Adrenal gland (tissue), 19 donors: ENCODE measurements at places on chromosomes 3 and 15. TPM values are rescaled to one million over a fixed set of nuclear protein-coding genes. Genes with fewer than 3 reads are reported as not detected.

DNA sequence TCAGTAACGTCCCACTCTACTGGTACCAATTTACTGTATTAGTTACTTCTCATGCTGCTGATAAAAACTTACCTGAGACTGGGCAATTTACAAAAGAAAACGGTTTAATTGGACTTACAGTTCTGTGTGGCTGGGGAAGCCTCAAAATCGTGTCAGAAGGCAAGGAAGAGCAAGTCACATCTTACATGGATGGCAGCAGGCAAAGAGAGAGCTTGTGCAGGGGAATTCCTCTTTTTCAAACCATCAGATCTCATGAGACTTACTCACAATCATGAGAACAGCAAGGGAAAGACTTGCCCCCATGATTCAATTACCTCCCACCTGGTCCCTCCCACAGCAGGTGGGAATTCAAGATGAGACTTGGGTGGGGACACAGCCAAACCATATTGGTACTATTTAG is 908.2 kb upstream of the NR2F2 start:
- H3K36me3 ChIP-seq, result no peaks in the 10 kb centered on the region
- no peaks in the 10 kb centered on the region for H3K4me1 ChIP-seq
- no peak for DNase-seq
- no peak overlapping the region for H3K27ac ChIP-seq
- no peaks in the 10 kb centered on the region for H3K27me3 ChIP-seq

GRCh38 chr3:49554633-49555265 is 472 bp downstream of the BSN start:
- H3K36me3 ChIP-seq, result no peaks in the 10 kb centered on the region
- H3K4me1 ChIP-seq, result peaks cover 11% of the 10 kb centered on the region
- H3K27me3 ChIP-seq, result no peaks in the 10 kb centered on the region
- DNase-seq, result peak; percentile 69

- peak; percentile 47 for DNase-seq
- no peaks in the 10 kb centered on the region for H3K27me3 ChIP-seq
- H3K36me3 ChIP-seq, result no peaks in the 10 kb centered on the region
- peak overlapping the region; percentile 98 for H3K27ac ChIP-seq
- peaks cover 33% of the 10 kb centered on the region for H3K4me1 ChIP-seq
Measured at GRCh38 chr3:122415104-122415744, 638 bp downstream of the WDR5B start.

DNA sequence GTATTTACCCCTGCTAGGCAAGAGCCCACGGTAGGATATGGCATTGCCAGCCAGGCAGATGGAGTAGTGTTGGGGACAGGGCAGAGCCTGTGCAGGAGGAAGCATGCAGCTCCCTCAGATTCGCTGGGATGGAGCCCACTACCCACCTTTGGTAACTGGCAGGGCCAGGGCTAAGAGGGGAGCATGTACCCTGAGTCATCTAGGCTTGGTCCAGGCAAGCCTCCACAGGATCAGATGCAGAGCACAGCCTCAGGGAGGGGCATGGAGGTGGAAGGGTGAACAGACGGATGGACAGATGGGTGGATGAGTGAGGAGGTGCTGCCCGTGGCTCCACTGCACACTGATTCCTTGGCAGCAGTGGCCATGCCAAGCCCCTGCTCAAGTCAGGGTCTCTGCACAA is 33.0 kb downstream of the IL20RB start:
- H3K4me3 ChIP-seq, result no peak overlapping the region
- DNase-seq, result no peak
- H3K27ac ChIP-seq, result no peak overlapping the region
- H3K36me3 ChIP-seq, result no peaks in the 10 kb centered on the region

DNA sequence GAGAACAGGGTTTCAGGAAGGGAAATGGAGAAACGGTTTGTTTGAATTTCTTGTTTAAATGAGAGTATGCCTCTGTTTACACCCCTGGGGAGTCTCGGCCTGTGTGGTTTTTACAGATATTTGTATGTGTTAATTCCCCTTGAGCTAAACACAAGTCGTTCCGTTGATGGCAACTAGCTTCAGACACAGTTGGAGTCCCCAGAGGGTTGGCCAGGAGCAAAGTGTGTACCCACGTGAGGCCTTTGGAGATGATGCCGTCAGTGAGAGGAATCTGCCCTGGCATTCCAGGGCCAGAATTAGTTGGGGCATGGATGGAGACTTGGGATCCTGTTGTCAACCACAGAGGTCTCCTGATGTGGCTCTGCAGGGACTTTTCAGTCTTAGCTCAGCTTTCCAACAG is 44.0 kb downstream of the CEMIP start:
- H3K4me3 ChIP-seq, result no peak overlapping the region
- H3K27me3 ChIP-seq, result no peaks in the 10 kb centered on the region
- H3K36me3 ChIP-seq, result no peaks in the 10 kb centered on the region
- H3K27ac ChIP-seq, result no peak overlapping the region

GRCh38 chr3:28597452-28597851 is 248.8 kb upstream of the AZI2 start:
- no peak overlapping the region for H3K27ac ChIP-seq
- no peaks in the 10 kb centered on the region for H3K27me3 ChIP-seq
- H3K4me3 ChIP-seq, result no peak overlapping the region
- no peaks in the 10 kb centered on the region for H3K36me3 ChIP-seq

DNA sequence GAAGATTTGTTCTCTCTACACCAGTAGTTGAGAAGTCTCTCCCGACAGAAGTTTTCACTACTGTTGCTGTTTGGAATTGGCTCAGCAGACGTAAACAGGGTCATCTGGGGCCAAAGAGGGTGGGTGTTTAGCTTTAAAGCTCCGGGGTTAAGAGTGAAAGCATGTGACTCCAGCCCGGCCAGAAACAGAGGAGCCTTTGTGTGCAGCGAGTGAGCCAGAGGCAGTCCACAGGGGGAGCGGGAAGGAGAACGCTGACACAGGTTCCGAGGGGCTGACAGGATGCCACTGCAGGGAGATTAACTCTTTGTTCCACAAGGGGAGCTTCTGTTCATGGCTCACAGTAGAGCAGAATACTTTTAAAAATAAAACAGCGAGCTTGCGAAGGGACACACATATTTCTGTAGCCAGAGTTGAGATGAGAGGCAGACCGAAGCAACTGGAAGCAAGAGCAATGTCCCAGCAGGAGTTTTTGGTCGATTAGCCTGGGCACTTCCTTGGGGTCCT is 26.9 kb downstream of the BMF start:
- no peaks in the 10 kb centered on the region for H3K36me3 ChIP-seq
- H3K4me1 ChIP-seq, result peaks cover 8% of the 10 kb centered on the region

- H3K4me1 ChIP-seq, result peaks cover 33% of the 10 kb centered on the region
- H3K4me3 ChIP-seq, result no peak overlapping the region
- DNase-seq, result no peak
- peak overlapping the region; percentile 31 for H3K27ac ChIP-seq
- H3K27me3 ChIP-seq, result no peaks in the 10 kb centered on the region
Measured at GRCh38 chr3:39178553-39178952, 13.8 kb downstream of the XIRP1 start.

DNA sequence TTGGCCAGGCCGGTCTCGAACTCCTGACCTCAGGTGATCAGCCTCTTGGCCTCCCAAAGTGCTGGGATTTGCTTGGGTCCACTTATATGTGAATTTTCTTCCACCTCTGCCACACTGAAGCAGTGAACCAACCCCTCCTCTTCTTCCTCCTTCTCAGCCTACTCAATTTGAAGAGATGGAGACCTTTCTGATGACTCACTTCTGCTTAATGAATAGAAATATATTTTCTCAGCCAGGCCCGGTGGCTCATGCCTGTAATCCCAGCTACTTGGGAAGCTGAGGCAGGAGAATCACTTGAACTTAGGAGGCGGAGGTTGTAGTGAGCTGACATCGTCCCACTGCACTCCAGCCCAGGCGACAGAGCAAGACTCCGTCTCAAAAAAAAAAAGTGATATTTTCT is 46.8 kb upstream of the GATM start:
- H3K36me3 ChIP-seq, result peaks cover 9% of the 10 kb centered on the region
- H3K27ac ChIP-seq, result no peak overlapping the region
- H3K4me1 ChIP-seq, result peaks cover 2% of the 10 kb centered on the region
- no peak for DNase-seq
- no peaks in the 10 kb centered on the region for H3K27me3 ChIP-seq

The KBTBD12 gene
- 0.33 TPM for total RNA-seq

The ALG1L2 gene
- 1.3 TPM for total RNA-seq

The ARL14 gene
- not detected for total RNA-seq

The THPO gene
- 0.11 TPM for total RNA-seq

The SEMA3G gene
- total RNA-seq, result 1.9 TPM
